T1000 (cell line): ENCODE measurements at places on chromosomes 3 and 15.

- DNase-seq = no peak
Observed at GRCh38 chr15:95556866-95557225, 773.7 kb upstream of the NR2F2 start.

GRCh38 chr3:39267631-39268548 lies 11.9 kb downstream of the CX3CR1 start:
- DNase-seq = no peak

- DNase-seq = no peak
Observed at GRCh38 chr3:111963424-111963823, 15.4 kb upstream of the ABHD10 start.

GRCh38 chr3:48370333-48370713 lies 1.7 kb upstream of the FBXW12 start:
- no peak for DNase-seq

DNA sequence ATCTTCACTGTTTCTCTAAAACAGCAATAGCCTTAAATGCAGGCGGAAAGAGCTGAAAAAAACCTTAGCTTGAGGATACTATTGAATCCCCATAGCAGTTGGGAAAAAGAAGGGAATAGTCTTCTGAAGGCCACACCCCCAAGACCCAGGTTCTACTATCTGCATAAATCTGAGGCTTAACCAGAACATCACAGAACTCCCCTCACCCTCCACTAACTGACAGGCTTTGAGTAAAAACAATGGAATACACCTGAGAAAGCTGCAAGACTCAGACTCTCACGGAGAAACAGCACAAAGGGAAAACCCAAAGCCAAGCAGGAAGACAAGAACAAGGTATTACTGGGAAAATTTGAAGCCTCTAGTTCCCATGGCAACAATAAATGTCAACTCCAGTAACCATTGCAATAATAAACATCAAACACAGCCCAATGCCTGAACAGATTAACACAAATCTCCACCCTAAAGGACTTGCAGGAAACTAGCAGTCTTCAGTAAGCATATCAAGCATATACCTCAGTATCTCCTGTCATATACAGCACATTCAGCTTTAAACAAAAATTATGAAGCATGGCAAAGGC lies 56.4 kb downstream of the TMCC1 start:
- DNase-seq = no peak

- no peak for DNase-seq
Observed at GRCh38 chr3:122627301-122627700, 49.9 kb downstream of the PARP15 start.

DNA sequence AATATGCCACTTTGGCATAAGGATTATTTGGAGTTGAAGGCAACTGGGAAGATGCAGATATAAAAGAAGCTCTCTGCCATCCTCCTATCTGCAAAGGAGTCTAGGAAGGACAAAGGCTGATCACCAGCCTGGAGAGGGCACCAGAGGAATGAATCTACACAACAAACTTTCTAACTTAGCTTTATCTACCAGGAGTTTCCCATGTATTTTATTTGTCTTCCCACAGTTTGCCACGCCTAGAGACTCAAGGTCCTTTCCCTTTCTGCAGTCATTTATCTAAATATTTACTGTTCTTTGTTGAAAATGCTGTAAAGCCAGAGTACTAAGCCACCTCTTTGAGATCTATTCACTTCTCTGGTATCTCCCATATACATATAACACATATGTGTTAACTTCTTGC lies 32.2 kb downstream of the GPR176 start:
- DNase-seq = no peak

DNA sequence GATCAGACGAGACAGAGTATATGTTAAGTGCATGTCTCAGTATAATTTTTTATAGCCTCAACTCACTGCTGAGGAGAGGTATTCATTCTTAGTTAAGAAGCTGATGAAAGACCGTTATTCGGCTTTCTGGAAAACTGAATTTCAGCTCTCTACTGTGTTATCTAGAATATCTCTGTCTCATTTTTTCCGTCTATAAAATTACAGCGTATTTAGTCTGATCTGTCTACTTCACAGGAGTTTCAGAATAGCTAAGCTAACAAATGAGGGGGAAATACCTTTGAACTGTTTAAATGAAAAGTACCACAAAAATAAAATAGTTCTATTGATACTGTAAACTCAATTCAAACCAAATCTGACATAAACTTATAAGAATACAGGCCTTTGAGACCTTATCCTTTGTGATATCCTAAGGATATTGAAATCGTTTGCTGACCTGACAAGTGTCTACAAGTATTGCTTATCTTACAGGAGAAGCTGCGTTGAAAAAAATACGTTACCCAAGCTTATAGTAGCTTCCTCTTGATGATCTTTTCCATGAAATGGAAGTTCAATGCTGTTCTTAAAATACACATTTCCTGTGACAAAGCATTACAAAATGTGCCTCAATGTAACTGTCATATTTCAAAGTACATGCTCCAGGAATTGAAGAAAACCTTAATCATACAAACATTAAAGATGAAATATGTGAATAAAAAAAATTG lies 104.6 kb downstream of the IL1RAP start:
- DNase-seq = no peak
